ENCODE measurements at places on chromosomes 16 and 17.

DNA sequence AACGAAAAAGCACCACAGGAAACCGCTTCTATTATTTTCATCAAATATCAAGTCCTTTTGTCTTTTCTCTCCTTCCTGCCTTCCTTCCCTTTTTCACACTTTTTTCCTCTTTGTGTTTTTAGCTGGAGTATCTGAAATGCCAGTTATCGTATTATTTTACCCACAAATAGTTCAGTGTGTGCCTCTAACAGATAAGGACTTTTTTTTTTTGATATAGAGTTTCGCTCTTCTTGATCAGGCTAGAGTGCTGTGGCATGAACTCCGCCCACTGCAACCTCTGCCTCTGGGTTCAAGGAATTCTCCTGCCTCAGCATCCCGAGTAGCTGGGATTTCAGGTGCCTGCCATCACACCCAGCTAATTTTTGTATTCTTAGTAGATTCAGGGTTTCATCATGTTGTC, 10.7 kb downstream of the DNAAF1 start:
- DNase-seq = no peak

- no peak for DNase-seq
Observed at GRCh38 chr16:81390840-81391239, 53.8 kb upstream of the CMIP start.

DNA sequence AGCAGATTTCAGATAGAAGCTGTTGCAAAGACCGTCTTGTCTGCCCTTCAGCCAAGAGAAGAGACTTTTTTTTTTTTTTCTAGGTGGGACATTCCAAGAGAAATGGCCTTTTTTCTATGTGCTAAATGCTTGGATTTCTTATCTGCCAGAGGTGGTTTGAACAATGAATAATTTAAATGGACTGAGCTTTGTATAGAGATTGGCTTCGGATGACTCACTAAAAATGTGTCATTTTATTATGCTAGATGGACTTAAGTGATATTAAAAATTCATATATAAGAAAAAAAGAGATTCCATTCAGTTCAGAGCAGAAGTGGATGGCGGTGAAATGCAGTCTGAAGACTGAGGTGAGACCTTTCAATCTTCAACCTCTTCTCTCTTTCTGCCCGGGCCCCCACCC, 58.4 kb downstream of the MEAK7 start:
- DNase-seq = no peak

DNA sequence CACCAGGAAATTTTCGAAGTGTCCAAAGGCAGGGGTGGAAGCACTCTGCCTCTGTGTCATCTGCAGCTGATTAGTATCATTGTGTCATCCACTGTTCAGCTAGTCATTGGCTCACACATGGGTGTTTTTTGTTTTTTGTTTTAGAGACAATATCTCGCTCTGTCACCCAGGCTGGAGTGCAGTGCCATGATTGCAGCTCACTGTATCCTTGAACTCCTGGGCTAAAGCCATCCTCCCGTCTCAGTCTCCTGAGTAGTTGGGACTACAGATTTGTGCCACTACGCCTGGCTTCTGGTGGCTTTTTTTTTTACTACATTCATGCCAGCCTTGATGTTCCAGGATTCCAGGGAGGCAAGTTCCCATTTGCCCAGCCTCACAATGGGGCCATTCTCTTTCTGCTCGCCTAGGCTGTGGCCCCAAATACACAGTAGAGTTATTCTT, 32.5 kb upstream of the MYO18A start:
- DNase-seq = no peak

DNA sequence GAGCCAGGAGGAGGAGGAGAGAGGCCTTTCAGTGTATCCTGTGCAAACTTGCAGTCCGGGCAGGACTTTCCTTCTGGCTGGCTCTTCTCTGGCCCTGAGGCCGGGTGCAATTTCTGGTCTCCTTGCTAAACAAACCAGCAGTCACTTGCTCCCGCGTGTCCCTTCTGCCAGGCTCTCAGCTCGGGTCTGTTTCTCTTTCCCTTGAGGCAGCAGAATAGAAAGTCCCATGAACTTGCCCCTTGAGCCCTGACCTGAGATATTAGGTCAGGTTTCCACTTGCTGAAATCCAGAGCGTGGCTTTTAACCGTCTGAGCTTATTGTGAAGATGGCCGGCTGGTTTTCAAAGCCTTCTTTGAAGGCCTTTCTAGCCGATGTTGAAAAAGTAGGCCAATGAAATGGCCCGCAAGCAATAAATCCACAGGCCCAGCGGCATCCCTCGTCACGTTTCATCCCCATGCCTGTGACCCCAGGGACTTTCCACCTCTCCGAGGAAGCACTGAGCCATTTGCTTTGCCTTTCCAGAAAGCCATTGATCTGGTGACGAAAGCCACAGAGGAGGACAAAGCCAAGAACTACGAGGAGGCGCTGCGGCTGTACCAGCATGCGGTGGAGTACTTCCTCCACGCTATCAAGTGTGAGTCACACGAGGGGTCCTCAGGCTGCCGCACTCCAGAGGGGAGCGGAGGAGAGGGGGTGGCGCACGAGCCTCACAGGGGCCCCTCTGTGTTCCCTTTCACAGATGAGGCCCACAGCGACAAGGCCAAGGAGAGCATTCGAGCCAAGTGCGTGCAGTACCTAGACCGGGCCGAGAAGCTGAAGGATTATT, 4.5 kb downstream of the VPS4A start:
- no peak for DNase-seq

Measured in activated CD4-positive, alpha-beta T cell treated with anti-CD3 and anti-CD28 coated beads, Interleukin-2, amount 10 ng/mL, durations not matched to agents 7 days and 5 days (primary cell).